ENCODE measurements at places on chromosomes 1 and 21.

- DNase-seq: no peak
Measured at GRCh38 chr1:45864167-45865106, 61.0 kb downstream of the MAST2 start.

DNA sequence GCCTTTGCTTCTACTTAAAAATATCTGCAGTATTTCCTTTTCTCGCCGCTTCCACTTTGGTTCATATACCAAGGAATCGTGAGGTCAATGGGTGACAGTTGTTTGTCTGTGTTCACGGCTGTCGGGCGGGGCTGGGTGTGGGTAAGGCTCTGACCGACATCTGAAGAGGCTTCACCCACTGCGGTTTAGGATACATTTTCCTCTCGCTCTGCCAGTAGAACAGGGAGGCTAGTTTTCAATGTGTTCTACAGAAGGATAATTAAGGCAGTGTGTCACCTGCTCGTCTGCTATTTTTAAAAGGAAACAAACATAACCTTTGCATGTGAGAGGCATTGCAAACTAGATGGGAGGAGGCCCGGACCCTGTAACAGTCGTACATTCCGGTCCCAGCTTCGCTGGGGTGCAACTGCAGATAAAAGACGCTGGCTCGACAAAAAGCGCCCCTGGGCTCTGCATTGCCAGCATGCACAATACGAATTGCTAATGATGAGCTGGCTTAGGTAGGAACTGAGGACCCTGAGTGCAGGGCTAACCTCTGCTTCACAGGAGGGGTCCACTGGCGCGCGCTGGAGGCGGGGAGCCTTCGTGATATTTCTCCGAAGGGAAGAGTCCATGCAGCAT is 8.5 kb upstream of the ERG start:
- DNase-seq: no peak

DNA sequence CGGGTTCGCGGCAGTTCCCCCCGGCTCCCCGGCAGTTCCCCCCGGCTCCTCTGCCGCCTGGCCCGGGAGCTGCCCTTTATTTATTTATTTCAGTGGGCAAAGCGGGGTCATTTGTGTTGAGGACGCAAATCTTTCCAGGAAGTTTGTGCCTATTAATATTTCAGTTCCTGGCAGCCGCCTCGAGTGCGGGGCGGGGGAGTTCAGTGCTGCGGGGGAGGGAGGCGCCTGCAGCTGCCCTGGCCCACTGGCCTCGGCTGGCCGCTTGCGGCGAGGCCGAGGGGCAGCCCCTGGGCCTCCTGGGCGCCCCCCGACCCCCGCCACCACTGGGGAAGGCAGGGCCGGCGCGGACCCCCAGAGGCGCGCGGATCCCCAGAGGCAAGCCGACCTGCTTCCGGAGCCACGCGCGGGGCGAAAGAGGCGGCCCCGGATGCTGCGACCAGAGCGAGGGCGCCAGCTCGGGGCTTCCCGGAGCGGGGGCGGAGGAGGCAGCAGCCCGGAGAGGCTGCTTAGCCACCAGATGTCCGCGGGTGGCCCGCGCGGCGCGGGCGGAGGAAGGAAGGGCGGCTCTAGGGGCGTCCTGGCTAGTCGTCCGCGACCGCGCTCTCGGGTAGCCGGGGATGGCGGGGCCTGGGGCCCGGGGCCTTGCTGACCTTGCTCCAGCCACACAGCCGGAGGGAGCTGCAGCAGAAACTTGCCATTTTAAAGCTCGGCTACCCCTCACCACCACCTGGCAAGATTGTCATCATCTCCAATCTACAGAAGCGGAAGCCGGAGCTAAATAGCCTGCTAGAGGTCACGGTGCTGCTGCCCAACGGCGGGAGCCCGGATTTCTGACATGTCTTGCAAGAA is 48.0 kb downstream of the H3-3A start:
- peak; percentile 45 for DNase-seq

DNA sequence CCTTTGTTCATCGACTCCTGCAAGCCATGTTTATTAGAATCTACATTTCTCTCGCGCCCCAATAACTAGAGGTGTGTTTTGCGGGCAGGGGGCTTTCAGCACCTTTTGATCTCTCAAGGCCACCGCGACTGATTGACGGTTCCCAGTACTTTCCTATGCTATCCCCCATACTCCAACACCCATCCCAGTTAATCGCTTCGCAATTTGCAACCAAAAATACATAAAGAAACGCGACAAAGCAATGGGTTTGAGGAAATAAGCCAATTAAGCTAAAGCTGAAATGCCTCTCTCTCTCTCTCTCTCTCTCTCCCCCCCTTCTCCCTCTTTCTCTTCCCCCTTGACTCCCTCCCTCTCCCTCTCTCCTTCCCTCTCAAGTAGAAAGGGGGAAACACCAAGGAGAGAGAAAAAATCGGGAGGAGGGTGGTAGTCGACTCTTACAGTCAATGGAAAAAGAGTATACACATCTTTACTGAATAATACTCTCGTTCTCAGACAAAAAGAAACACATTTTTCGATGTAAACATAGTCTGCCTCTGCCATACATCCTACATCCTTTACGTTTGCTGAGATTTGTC is 128.0 kb upstream of the DPYD start:
- no peak for DNase-seq

DNA sequence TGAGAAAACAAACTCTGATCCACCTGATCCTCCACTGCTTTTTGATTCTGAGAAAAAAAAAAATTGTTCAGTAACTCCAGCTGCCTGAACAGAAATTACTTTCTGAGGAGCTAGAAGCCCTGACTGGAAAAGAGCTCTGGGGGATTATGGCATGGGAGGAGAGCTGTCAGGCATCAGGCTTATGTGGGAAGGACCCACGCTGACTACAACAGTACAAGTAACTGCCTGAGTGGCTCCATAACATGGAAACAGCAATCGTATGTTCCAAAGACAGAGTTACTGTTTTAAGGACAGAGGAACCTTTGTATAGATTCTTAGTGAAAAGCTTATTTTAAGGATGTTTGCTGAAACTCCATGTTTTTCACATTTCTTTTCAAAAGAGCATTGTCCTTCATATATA is 1.2 kb upstream of the ANGPTL7 start:
- no peak for DNase-seq

GRCh38 chr1:238492271-238492670 is 601.5 kb upstream of the ZP4 start:
- no peak for DNase-seq

DNA sequence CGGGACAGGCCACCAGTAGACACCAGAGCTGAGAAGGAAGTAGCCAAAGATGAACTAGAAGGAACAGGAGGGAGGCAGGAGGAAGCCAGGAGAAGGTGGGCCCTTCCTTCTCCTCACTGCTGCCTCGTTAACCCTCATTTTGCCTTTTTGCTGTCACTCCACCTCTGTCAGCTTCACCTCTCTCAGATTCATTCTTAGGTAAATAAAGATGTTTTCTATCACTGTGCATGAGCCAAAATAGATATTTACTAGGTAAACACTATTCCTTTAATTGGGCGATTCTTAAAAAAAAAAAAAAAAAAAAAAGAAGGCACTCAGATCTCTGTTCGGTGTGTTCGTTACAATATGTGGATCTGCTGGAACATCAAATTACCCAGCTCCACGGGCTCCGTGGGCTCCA is 112.3 kb downstream of the GLUL start:
- no peak for DNase-seq

- DNase-seq: no peak
Measured at GRCh38 chr1:19009126-19009881, 52.8 kb upstream of the IFFO2 start.

- no peak for DNase-seq
Measured at GRCh38 chr21:25938658-25939395, 204.1 kb downstream of the GABPA start.

DNA sequence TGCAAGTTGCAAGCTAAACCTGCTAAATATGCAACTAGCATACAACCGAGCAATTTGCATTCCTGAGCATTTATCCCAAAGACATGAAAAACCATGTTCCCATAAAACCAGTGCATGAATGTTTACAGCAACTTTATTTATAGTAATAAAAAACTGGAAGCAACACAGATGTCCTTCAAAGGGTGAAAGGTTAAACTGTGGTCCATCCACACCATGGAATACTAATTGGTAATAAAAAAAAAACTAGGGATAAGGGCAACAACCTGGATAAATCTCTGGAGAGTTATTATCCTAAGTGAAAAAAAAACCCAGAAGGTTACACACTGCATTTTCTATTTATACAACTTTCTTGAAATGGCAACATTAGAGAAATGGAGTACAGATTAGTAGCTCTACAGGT is 474.1 kb downstream of the SMYD3 start:
- no peak for DNase-seq

- no peak for DNase-seq
Measured at GRCh38 chr1:246809473-246809872, 85.3 kb downstream of the SCCPDH start.

DNA sequence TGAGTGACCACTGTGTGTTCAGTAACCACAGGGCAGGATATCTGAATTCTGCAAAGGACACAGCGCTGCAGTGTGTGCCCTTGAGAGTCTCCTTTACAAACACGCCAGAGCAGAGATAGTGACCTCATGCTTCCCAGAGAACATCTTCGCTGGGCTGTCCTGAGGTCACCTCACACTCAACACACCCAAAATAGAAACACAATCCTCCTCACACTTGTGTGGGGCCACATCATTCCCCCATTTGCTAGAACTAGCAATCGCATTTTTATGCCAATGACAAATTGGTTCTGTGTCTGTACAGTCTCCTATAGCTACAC is 140.1 kb upstream of the NRIP1 start:
- DNase-seq: no peak

DNA sequence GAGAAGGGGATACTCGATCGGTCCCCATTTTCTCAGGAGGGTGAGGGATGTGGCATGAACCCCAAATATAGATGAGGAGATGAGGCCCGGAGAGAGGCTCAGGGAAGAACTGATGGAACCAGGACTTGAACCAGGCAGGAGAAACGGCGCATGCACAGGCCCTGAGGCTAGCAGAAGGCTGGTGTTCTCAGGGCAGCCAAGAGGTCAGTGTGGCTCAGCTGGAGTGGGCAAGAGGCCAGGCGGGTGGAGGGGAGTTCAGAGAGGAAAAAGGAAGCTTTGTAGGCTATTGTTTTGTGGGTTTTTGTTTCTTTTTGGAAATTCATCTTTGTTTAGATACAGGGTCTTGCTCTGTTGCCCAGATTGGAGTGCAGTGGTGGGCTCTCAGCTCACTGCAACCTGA is 122.0 kb downstream of the LACTBL1 start:
- DNase-seq: no peak

GRCh38 chr1:48761411-48761810 is 15.3 kb downstream of the BEND5 start:
- no peak for DNase-seq

DNA sequence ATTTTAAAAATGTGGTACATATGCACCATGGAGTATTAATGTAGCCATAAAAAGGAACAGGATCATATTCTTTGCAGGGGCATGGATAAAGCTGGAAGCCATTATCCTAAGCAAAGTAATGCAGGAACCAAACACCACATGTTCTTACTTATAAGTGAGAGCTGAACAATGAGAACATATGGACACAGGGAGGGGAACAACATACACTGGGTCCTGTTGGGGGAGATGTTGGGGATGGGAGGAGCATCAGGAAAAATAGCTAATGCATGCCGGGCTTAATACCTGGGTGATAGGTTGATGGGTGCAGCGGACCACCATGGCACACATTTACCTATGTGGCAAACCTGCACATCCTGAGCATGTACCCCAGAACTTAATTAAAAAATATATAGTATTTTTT is 352.5 kb upstream of the KAZN start:
- DNase-seq: no peak

GRCh38 chr1:15736038-15736891 is at the start of gene SLC25A34:
SLC25A34 (plus strand) TSS chr1:15736258; CDS start chr1:15736486, 228 bp downstream.
- no peak for DNase-seq

GRCh38 chr1:81349194-81349965 is 451.4 kb upstream of the ADGRL2 start:
- DNase-seq: no peak

DNA sequence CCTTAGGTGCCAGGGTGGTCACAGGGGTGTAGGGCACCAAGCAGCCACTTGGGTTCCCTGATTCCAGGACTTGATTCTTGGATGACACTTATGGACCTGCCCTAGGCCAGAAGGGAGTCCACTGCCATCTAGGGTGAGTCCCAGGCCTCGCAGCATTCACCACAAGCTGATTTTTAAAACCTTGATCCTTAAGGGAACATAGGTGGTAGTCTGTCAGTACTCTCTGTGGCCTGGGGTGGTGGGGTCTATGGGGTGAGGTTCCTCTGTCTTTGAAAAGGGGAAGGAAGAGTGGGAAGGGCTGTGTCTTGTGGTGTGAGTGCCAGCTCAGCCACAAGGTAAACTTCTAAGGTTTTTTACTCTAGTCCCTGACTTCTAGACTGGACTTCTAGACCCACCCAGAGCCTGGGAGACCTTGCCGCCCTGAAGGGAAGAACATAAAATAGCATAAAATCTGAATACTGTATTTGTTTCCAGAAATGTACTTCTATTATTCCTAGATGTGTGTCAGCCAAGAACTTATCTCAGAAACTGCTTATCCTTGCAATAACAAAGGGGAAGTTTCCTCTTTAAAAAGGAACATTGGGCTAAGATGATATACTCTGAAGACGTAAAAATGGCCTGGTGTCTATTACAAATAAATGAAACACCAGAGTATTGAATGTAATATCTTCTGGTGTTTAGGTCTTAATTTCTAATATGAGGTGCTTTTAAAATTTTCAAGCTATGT is 757.3 kb downstream of the LTN1 start:
- no peak for DNase-seq

DNA sequence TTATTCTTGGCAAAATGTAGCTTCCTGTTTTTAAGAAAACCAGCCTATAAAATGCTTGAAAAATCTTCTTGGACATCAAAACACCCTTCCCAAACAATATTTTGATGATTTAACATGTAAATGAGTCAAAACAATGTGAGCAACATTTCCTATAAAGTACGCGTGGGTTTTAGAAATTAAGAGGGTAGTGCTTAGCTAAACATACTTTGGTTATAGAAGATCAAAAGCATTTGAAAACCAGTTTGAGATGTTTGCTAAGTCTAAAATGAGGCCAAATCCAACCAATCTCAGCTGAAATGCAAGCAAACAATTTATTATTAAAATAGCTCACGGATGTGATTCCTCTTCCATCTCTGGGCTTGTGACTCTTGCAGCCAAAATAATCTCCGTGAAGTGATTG is 350.4 kb downstream of the TGFB2 start:
- no peak for DNase-seq

DNA sequence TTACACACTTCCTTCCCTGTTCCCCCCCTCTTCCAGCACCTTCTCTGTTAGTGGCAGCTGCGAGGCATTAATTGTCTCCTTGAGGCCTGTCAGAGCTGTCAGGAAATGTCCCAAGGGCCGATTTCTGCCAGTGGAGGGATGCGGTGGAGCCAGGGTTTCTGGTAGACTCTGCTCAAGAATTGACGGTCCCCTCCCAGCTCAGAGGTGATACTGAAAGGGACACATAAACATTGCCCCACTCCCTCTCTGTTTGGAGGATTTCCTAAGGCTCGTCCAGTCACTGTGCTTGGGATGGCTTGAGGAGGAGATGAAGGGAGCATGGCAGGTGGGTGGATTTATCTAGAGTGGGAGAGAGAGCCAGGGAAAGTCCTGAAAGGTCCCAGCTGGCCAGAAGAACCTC is 61.4 kb upstream of the CD34 start:
- no peak for DNase-seq
